ENCODE measurements at places on chromosomes 13 and 19. TPM values are rescaled to one million over a fixed set of nuclear protein-coding genes. Genes with fewer than 3 reads are reported as not detected.

The SLITRK5 gene
- polyA plus RNA-seq: 0.01 TPM

The PCDH9 gene
- polyA plus RNA-seq: 10.2 TPM

The ZNF627 gene
- 9.6 TPM for polyA plus RNA-seq

The TNFAIP8L1 gene
- polyA plus RNA-seq: 9.1 TPM

The NLRP7 gene
- polyA plus RNA-seq: 0.07 TPM

All from B cell (primary cell).